ENCODE measurements at places on chromosomes 2 and 18.

DNA sequence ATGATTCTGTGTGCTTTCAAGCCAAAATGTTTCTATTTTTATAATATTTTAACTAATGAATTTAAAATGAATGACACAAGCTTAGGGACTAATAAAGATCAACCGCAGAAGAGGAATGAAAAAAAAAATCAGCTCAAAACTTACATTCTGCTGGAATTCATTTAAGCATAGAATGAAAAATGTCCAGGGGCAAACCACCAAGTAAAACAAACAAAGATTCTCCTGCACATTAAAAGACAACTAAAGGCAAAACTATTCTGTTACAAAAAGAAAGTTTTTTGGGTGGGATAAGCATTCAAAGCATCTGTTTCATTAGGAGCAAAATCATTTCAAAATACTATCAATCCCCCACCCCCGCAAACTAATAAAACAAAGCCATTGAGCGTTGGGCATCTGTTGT, 99.3 kb upstream of the SOX11 start:
- DNase-seq = no peak

DNA sequence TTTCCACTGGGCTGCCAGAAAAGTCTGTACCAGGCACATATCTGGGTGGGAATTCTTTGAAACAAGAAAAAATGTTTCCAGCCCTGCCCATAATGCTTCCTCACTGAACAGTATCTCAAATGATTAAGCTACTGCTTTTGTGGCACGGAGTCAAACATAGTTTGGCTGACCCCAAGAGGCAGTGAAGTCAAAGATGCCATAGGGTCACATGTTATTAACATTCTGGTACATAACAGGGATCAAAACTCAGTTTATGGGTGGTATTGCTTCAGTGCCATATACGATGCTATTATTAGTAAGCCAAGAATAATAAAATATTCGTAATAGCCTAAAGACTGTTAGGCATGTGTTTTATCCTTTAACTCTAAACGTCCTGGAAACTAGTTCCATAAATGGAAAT, 112.4 kb downstream of the FEZ2 start:
- DNase-seq = no peak

DNA sequence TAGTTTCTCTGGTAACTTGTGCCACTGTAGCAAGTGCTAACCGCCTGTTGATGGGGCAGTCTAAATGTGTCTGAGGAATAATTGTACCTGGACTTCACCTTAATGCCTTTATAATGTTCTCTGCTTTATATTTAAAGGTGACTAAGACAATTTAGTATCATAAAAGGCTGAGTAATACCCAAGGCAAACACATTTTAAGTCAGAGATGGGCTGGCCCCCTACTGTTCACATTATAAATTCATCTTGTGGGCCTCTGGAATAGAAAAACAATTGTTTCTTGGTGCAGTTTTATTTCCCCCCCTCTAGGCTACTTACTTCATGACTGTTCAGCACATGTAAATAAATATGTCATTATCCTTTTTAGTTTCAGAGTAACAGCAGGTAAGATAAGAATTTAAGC, 559.3 kb upstream of the PIK3C3 start:
- DNase-seq = no peak

DNA sequence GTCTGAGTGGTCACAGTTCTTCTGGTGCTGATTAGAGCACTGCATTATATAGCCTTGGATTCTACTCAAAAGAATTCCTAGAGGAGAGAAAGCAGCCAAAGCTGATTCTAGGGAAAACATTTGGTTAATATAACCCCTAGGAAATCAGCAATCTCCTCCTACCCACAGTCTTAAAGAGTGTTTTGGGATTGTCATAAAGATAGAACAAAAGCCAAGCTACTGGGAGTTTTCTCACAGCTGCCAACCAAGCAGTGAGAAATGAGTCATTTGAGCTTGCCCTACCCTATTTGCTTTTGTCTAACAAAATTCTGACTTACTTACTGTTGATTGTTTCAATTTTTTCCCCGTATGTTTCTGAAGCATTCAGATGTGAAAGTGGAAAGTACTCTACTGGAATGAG, 469.3 kb downstream of the PLCL1 start:
- no peak for DNase-seq

DNA sequence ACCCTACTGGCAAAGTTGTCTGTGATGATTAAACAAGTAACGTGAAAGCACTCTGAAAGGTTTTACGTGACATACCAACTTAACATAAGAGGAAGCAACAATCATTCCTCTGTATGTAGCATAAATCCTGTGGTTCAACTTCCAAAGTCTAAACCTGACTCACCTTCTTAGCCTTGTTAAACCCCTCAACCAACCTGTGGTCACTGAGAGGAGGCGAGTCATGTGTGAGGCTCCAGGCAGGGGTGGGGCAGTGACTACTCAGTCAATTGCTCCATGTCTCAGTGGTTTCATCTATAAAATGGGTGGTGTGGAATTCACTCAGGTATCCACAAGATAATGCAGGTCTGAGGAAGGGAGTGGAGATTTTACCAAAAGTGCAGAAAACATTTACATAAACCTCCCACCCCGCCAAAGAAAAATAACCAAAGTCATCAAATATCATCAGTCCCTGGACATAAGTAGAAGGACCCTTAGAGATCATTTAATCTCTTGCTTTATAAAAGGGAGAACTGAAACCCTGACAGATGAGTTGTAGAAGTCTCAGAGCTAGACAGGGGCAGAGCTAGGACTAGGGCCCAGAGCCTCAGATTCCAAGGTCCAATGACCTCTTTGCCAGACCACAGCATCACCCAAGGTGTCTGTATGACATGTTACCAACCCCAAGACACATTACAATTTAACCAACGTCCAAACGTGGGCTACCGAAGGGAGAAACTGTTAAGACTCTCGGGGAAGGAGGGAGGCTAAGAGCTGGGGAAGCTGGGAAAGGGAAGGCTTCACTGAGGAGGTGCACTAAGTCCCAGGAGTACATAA, 3.7 kb upstream of the PCBP1 start:
- peak; percentile 69 for DNase-seq

- DNase-seq = no peak
Measured at GRCh38 chr2:220001751-220002150, 374.3 kb downstream of the SLC4A3 start.

DNA sequence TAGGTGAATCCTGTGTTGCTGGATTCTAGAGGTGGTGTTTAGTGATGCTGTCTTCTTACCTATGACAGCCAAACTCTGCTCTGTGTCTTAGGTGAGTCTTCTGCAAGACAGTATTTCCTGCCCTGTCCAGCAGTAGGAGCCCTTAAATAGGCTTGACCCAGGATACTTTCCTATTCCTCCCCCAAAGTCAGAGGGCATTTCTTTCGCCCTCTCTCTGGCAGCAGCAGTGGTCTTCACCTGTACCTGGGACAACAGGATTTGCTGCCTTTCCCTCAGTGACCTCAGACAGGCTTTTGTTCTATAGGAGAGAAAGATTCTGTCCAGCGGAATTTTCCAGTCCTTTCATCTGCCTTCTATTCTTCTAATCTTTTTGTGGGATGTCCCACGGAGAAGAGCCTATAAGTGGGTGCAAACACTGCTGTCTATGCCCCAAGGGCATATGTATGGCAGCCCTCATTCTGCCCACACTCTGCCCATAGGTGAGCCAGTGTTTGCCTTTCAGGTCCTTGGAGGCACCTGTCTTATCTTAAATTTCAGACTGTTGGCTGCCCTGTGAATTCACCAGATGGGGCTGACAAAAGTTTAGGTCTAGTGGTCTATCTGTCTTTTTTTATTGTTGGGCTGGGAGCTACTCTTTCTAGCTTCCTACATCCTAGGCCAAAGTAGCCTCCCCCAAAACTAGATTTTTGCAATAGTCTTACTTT, 177.3 kb upstream of the SPOPL start:
- no peak for DNase-seq

- DNase-seq = no peak
Measured at GRCh38 chr18:62179213-62179612, 7.6 kb downstream of the PIGN start.

DNA sequence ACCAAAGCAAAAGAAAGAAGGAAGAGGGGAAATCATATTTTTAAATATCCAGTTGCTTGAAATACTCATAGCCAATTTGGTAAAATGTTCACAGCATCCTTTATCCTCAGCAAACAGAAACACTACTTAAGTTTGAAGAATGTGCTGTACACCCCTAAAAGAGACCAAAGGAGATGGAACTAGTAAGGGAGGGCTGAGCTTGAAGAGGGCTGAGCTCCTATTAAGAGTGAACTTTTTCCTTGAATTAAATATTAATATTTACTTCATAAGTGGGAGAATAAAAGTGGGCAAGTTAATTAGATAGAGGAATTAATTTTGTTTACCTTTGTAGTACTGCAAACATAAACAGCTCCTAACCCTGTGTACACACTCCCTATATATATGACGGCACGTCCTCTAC, 7.0 kb downstream of the EVX2 start:
- no peak for DNase-seq
